ENCODE measurements at places on chromosomes 2 and 18. TPM values are rescaled to one million over a fixed set of nuclear protein-coding genes. Genes with fewer than 3 reads are reported as not detected.

DNA sequence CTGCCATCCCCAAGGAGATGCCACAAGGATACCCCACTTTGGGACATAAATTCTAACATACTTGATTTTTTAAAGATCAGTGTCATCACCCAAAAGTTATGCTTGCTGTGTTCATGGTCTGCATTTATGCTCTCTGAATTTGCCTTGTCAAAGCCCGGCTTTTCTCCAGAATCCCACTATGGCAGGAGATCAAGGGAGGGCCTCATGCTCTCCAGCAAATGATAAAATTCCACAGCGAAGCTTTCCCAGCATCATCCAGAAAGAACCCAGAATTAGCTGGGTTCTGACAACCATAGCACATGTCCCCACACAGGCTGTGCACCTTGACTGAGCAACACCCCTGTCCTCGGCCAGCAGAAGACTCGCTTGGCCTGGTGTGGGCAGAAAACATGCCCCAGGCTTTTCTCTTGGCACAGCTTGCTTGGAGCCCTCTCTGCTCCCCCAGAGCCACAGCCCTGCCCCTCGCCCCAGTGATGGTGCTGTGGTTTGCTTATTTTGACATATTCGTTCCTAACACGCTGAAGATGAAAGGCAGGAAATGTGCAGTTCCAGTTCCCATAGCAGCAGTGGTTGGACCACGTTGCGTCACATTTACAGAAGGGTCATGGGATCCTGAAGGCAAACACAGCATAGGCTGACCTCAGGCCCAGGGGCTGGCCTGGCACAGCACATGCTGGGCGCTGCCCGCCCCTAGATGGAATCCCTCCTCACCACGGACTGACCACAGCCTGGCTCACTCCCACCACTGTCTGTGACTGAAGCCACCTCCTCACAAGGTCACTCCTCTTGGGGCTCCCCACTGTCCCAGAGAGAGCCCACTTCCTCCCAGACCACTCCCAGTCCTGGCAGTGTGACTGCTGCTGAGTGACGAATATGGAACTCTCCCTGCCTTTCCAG is 14.1 kb upstream of the CHRNA1 start:
- ATAC-seq, result peak; percentile 47

DNA sequence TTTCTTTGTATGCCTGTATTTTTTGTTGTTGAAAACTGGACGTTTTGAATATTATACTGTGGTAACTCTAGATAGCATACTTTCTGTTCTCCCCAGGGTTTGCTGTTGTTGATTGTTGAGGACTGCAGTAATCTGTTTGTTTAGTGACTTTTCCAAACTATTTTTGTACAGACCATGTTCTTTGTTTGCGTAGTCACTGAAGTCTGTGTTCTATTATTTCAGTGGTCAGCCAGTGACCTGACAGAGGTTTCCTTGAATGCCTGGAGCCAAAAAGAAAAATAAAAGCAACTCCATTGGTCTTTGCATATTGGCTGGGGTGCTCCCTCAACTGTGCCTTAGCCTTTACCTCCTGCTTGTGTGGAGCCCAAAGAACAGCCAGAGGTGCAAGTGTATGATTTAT is 42.7 kb upstream of the PHLPP1 start:
- no peak for ATAC-seq

GRCh38 chr2:115165529-115166109 is 723.2 kb downstream of the DPP10 start:
- no peak for ATAC-seq

DNA sequence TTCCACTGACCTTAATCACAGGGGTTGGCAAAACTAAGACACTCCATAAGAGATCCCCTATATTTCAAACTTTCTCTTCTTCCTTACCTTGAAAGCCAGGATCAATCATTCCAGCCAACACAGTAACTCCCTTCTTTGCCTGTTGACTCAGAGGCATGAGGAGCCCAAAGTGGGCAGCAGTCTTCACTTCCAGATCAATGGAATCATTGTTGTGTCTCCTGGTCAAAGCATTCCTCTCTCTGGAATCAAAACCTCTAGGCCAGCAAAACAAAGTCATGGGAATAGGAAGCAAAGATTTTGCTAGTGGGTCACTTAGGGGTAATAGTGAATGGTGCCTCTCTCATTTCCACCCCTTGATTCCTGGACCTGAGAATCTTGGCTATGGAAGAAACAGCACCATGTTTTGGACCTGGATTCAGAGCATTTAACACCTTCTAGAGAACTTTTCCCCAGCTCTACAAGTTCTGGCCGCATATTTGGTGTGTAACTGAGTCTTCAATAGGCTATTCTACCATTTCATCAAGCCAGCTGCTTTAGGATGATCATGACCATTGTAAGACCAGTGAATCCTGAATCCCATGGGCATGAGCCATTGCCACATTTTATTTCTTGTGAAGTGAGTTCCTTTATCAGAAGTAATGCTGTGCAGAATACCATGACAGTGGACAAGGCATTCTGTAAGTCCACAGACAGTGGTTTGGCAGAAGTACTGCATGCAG is 65.7 kb upstream of the SERPINE2 start:
- no peak for ATAC-seq

GRCh38 chr2:164725542-164725941 is 104.3 kb upstream of the GRB14 start:
- no peak for ATAC-seq

- ATAC-seq, result peak; percentile 82
These were observed 17.3 kb upstream of the ANXA4 start for GRCh38 chr2:69724540-69725159.

The C1QL2 gene
- total RNA-seq, result not detected

- no peak for ATAC-seq
These were observed 727 bp downstream of the KIF1A start for GRCh38 chr2:240819126-240819857.

The SNTG2 gene
- total RNA-seq, result 6.2 TPM

GRCh38 chr2:179435000-179435399 is 170.4 kb upstream of the SESTD1 start:
- ATAC-seq, result no peak

GRCh38 chr18:32156855-32157254 is 33.0 kb upstream of the MEP1B start:
- ATAC-seq, result no peak

DNA sequence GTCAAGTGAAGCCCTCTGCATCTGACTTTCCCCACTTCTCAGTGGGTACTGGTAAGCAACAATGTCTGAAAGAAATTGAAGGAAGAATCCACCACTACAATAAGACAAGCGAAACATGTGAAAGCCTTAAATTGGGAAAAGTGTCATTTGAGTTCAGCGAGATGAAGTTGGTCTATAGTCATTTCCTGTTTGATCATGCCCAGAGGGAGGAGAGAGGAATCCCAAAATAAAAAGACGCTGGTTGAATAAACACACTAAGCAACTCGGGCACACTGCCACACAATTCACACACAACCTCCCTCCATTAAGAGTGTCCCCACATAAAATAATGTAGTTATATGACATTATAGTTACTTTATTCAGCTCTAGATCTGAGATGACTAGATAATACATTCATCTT is 166.1 kb downstream of the CBLN2 start:
- no peak for ATAC-seq

The CCBE1 gene
- 2.2 TPM for total RNA-seq

The FSHR gene
- not detected for total RNA-seq

GRCh38 chr18:33804258-33804657 is 226.2 kb downstream of the ASXL3 start:
- ATAC-seq, result no peak

The LYG2 gene
- not detected for total RNA-seq

GRCh38 chr2:174180165-174180724 is 68.1 kb downstream of the OLA1 start:
- no peak for ATAC-seq

The CD8A gene
- 0.42 TPM for total RNA-seq
